ENCODE measurements at places on chromosomes 2 and 18. TPM values are rescaled to one million over a fixed set of nuclear protein-coding genes. Genes with fewer than 3 reads are reported as not detected.

The CAPN14 gene
- not detected for polyA plus RNA-seq

The TTL gene
- 1.7 TPM for polyA plus RNA-seq

The AKAIN1 gene
- not detected for polyA plus RNA-seq

The THOC1 gene
- 14.7 TPM for polyA plus RNA-seq

The KIF1A gene
- polyA plus RNA-seq = not detected

The PSMG2 gene
- 81.6 TPM for polyA plus RNA-seq

The PIGN gene
- polyA plus RNA-seq = 13.8 TPM

The STPG4 gene
- polyA plus RNA-seq = 0.24 TPM

The FN1 gene
- polyA plus RNA-seq = 0.69 TPM

The LYPD6B gene
- polyA plus RNA-seq = not detected

The UGT1A9 gene
- polyA plus RNA-seq = not detected

The TTR gene
- not detected for polyA plus RNA-seq

The PPIG gene
- 34.9 TPM for polyA plus RNA-seq

The OSBPL1A gene
- polyA plus RNA-seq = 0.25 TPM

The ADAM17 gene
- 8.0 TPM for polyA plus RNA-seq

The HNRNPLL gene
- polyA plus RNA-seq = 7.4 TPM

The CXCR1 gene
- 30.5 TPM for polyA plus RNA-seq

The KCNK3 gene
- not detected for polyA plus RNA-seq

The DUSP2 gene
- polyA plus RNA-seq = 272 TPM

The REEP1 gene
- not detected for polyA plus RNA-seq

The C1GALT1C1L gene
- polyA plus RNA-seq = not detected

The RAMP1 gene
- polyA plus RNA-seq = 96.5 TPM

The EMILIN1 gene
- 0.80 TPM for polyA plus RNA-seq

The SFTPB gene
- polyA plus RNA-seq = not detected

The SMYD1 gene
- not detected for polyA plus RNA-seq

The NTSR2 gene
- not detected for polyA plus RNA-seq

The VWA3B gene
- not detected for polyA plus RNA-seq

The MOB1A gene
- polyA plus RNA-seq = 198 TPM

The ZAP70 gene
- 329 TPM for polyA plus RNA-seq

The FAM228A gene
- 0.41 TPM for polyA plus RNA-seq

The TTC27 gene
- 10.4 TPM for polyA plus RNA-seq

The RTP5 gene
- polyA plus RNA-seq = not detected

The MARCO gene
- polyA plus RNA-seq = 0.53 TPM

The ERICH2 gene
- not detected for polyA plus RNA-seq

The VIT gene
- not detected for polyA plus RNA-seq

The CFC1 gene
- 0.20 TPM for polyA plus RNA-seq

The CLEC4F gene
- polyA plus RNA-seq = not detected

The GPBAR1 gene
- polyA plus RNA-seq = 0.19 TPM

The GCKR gene
- not detected for polyA plus RNA-seq

The ANKRD30BL gene
- not detected for polyA plus RNA-seq

The NEB gene
- polyA plus RNA-seq = not detected

The SLC8A1 gene
- polyA plus RNA-seq = 0.11 TPM

The FAM161A gene
- polyA plus RNA-seq = 0.66 TPM

The GPR155 gene
- polyA plus RNA-seq = 3.2 TPM

The UPP2 gene
- not detected for polyA plus RNA-seq

The SIX3 gene
- not detected for polyA plus RNA-seq

The SERPINB11 gene
- not detected for polyA plus RNA-seq

The TGFA gene
- 5.5 TPM for polyA plus RNA-seq

The CHN1 gene
- polyA plus RNA-seq = 0.69 TPM

Measured in immature natural killer cell (primary cell).